Midbrain (tissue), 1 donor: ENCODE measurements at places on chromosomes 1 and 21.

GRCh38 chr1:63845346-63845745 is 71.5 kb downstream of the ROR1 start:
- DNase-seq, result no peak

DNA sequence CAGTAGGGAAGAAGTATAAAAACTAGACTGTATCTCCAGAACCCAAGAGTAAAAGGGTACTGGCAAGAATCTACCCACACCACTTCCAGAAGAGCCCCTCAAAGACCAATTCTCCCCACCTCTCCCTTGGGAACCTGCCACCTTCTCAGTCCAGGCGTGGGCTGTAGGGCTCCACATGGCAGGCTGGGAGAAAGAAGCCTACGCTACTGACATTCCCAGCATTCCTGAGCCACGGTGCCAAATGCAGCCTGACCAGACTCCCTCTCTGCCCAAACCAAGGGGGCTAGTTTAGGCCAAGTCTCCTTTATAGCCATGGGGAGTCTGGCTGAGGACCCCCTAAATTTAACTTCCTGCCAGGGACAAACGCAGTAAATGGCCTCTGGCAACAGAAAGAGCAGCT is 2.0 kb downstream of the UBE2Q1 start:
- no peak for DNase-seq

DNA sequence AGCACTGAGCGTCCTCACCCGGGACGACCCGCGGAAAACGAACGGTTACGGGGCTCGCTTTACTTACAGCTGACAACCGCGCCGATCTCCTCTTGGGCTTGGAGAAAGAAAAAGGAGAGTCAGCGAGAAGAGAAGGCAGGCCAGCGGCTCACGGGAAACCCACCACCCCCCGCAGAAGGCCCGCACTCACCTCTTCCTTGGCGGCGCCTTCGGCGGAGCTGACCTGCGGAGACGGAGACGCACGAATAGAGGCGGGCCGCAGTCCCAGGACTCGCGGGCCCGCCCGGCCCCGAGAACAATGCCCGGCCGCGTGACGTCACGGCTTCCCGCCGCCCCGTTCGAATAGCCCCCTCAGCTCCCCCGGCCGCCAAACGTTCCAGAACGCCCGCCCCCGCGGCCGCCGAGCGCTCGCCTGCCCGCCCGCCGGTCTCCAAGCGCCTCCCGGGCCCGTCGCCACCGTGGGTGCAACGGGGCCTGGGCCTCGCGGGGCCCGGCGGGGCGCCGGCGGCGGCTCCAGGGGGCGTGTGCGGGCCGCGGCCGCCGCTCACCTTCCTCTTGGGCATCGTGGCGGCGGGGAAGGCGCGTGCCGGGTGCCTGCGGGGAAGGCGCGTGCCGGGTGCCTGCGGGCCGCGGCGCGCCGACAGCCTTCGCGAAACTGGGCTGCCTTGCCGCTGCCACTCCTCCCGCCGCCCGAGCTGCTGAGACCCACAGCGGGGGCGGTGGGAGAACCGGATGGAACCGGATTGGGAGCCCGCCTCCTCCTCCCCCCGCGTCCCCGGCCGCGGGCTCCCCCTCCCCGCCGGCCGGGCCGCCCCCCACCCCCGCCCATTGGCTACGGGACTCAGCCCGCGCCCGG is at the start of gene HMGN1:
TSS of gene HMGN1 (minus strand) at position 734 of the 856 bp plus-strand sequence. CDS start at position 563, 171 bp downstream.
- peak; percentile 89 for DNase-seq

DNA sequence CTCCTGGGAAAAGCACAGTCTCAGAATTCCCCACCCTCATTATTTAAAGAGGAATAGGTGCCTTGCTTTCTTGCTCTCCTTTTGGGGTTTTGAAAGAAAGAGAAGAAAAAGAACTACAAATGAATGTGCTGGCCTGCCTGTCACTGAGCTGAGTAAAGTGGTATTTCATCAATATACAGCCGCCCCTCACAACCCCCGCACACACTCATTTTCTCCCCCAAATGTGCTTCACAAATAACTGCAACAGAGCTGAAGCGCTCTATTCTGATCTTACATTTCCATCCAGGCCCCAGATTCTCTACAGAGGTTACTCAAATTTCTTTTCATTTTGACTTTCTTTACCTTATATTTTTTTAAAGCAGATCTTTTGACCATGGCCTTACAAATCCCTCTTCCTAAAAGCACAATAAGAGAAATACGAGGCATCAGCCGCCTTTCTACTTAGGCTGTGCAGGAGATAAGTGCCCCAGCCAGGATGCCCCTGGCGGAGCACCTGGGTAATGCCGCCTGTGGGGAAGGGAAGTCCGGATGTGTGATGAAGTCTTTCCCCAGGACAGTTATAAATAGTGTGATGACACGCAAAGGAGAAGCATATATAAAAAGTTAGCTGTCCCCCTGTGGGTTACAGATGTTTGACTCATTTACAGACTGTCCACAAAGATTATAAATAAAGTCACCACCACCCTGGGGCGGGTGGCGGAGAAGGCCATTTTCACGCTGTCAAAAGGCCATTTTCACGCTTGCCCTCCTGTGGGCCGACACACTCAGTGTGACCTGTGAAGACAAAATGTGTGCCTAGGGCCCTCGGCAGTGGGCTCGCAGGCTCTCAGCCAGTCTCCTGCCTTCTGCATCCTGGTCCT is 6.5 kb downstream of the KCNN3 start:
- DNase-seq, result no peak

DNA sequence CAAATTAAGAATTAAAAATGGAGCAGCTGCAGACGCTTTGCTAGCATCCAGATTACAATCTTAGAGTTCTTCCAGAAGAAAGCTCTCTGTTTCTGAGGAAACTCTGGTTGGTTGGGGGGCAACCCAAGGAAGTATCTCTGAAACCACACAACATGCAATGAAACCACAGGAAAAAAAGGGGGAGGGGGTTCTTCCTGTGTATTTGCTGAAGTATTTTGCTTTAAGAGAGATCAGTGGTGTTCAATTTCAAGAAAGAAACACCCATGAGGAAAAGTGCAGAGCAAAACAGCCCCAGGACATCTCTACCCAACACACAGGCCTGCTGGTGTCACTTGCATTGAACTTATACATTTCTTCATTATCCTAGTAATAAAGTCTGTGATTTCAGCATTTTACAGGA is 19.7 kb upstream of the TIAM1 start:
- no peak for DNase-seq

GRCh38 chr1:7262611-7263010 is 477.4 kb downstream of the CAMTA1 start:
- DNase-seq, result no peak

DNA sequence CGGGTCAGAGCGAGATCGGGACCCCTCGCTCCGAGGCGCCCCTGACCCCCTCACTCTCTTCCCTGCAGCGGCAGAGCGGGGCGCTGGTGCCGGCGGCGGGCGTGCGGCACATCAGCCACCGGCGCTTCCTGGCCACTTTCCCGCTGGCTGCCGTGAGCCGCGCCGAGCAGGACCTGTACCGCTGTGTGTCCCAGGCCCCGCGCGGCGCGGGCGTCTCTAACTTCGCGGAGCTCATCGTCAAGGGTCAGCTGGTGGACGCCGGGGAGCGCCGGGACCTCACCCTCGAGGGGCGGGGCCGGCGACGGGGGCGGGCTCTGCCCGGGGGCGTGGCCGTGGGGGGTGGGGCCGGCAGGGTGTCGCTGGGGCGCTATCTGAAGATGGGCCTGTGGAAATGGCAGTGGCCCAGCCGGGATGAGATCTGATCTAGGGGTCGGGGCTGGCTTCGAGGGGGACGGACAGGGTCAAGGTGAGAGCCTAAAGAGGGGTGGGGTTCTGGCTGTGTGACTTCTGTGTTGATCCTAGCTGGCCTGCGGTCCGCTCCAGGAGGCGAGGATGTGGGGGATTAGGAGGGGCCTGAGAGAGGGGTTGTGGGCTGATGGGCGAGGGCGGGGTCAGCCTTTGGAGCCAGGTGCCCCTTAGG is 23.6 kb downstream of the PTPRU start:
- peak; percentile 16 for DNase-seq

DNA sequence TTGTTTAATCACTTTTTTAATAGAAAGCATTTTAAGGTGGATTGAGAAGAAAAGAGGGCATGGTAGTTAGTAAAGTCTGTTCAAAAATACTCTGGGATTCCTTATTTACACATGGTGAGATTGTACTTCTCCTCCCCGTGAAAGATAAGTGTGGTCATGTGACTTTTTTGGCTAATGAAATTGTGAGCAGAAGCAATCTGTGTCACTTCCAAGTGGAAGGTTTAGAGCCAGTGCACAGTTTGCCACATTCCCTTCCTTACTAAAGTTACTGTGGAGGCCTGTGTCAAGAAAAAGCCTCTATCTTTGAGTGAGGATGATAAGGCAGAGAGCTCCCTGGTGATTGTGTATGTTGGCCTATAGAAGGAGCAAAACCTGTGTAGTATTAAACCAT is 471.3 kb downstream of the OMA1 start:
- DNase-seq, result no peak

DNA sequence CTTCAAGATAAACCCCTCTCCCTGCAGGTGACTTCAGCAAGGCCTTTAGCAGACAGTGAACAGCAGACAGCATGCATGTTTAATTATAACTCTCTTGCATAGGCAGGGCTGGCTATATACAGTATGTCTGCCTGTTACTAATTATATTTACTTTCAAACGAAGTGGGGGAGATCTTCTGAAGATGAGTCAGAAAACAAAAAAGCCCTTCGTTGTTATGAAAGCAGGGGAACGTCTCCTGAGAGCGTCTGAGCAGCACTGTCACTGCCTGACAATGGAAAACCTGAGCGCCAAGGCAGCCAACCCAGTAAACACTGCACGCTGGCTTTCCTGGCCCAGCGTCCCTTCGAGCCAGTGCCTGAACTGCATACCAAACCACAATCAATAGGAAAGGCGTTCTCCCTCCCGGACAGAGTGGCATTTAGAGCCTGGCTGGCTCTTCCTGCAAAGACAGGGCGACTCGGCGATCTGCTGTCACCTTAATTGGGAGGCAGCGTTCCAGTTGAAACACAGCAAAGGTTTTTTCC is 54.1 kb downstream of the TOMM20 start:
- peak; percentile 71 for DNase-seq

DNA sequence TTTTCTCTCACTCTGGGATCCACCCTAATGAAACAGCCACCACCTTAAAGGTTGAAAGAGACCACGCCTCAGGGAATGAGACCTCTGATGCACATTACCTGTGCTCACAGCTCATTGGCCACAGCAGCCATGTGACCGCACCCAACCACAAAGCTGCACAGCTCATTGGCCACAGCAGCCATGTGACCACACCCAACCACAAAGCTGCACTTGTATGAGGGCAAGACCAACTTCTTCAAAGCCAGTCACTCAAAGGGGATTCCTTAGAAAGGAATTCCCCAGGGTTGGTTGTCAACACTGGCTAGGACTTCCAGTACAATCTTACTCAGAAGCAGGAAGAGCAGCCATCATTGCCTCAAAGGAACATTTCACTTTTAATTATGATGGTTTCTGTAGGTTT is 43.6 kb upstream of the PDE9A start:
- DNase-seq, result no peak

DNA sequence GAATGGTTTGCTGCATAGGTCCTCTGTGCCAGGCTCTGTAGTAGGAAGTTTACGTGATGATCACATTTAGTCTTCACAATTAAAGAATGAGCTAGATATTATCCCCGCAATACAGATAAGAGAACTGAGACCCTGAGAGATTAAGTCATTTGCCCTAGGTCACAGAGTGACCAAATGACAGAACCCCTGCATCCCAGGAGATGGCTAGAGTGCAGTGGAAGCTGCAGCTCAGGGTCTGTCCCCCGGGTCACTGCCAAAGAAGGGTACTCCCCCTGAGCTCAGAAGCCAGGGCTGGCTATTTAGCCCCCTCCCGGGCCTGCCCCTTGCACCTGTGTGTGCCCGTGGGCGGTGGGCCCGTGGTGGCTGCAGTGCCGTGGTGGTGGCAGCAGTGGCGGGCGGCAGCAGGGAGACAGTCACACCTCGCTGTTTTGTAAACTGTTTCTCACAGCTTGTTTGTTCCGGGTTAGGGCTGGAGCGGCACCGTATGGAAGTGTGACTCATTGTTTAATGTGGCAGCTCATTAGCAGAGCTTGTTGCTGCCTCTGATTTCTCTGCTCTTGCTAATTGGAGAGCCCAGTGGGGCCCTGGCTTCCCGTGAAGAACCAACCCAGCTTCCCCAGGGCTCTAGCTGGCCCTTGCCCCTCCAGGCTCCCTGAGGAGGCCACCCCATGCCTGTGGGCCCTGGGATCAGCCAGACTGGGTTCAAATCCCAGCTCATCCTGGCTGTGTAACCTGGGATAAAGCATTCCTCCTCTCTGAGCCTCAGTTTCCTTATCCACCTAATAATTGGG is 19.3 kb upstream of the FOXO6 start:
- no peak for DNase-seq

- DNase-seq, result no peak
These were observed 4.2 kb upstream of the PADI1 start for GRCh38 chr1:17200756-17201155.

DNA sequence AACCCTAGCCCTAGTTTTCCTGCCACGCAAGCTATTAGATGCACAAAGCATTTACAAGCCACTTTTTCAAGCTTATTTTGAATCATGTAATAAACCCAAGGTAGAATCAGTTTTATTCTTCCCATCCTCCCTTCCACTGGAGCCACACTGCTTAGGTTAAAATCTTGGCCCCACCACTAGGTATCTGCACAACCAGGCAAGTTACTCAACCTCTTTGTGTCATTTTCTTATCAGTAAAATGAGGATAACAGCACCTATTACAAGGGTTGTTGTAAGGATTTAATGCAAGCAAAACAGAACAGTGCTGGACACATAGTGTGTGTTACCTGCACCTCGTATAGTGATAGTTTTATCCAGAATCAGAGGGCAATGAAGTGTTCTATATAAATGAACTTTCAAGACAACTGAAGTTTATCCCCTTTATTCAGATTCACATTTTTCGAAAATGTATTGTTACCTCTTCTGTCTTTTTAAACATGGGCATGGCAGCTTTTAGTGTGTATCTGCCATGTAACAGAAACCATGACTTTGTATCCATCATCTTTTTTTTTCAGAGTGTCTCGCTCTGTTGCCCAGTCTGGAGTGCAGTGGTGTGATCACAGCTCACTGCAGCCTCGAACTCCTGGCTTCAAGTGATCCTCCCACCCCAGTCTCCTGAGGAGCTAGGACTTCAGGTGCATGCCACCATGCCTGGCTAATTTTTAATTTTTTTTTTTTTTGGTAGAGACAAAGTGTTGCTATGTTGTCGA is 17.2 kb upstream of the TTC39A start:
- no peak for DNase-seq

DNA sequence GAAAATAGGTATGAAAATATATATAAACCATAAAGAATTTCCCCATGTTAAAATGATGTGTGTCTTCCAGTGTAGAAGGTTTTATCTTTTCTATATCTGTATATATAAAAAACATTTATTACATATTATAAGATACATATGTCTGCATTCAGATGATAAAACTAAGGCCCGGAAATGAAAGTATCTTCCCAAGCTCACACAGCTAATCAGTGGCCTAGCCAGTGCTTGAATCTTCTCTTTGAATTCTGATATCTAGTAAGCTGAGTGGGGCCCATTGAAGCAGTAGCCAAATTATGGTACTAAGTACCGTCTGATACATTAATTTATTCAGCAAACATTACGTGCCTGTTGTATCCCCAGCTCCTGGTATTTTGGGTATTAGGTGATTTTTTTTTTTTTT is 28.6 kb downstream of the UCK2 start:
- DNase-seq, result no peak

GRCh38 chr1:178241837-178242236 is 147.9 kb downstream of the RASAL2 start:
- DNase-seq, result no peak
